Psoas muscle (tissue), 8 donors: ENCODE measurements at places on chromosomes 12 and 14. TPM values are rescaled to one million over a fixed set of nuclear protein-coding genes. Genes with fewer than 3 reads are reported as not detected.

Gene AQP6
- polyA plus RNA-seq = not detected

Gene SYT1
- not detected for polyA plus RNA-seq

Gene KRT6C
- polyA plus RNA-seq = not detected

Gene AQP2
- polyA plus RNA-seq = not detected

Gene KIF26A
- 0.99 TPM for polyA plus RNA-seq

Gene RBM23
- polyA plus RNA-seq = 20.1 TPM

Gene SLC6A15
- 0.18 TPM for polyA plus RNA-seq

Gene ASPG
- 0.61 TPM for polyA plus RNA-seq

Gene MYF5
- polyA plus RNA-seq = 3.7 TPM

Gene CLEC9A
- 0.05 TPM for polyA plus RNA-seq

Gene OR6C2
- polyA plus RNA-seq = not detected

Gene INHBC
- polyA plus RNA-seq = 0.05 TPM

Gene CELA1
- not detected for polyA plus RNA-seq

Gene P2RX7
- 0.07 TPM for polyA plus RNA-seq

Gene FGF23
- polyA plus RNA-seq = not detected

Gene PARPBP
- polyA plus RNA-seq = 0.89 TPM

Gene CFAP54
- polyA plus RNA-seq = 0.04 TPM

Gene PPFIA2
- 0.04 TPM for polyA plus RNA-seq

Gene ARHGAP9
- polyA plus RNA-seq = 0.91 TPM

Gene CRACR2A
- polyA plus RNA-seq = 0.24 TPM

Gene OTOGL
- 0.07 TPM for polyA plus RNA-seq

Gene NANOG
- polyA plus RNA-seq = not detected

Gene CCNB1IP1
- polyA plus RNA-seq = 46.0 TPM

Gene FOXN4
- polyA plus RNA-seq = 0.01 TPM

Gene ACRBP
- 0.29 TPM for polyA plus RNA-seq

Gene ATN1
- 24.9 TPM for polyA plus RNA-seq

Gene ADSS1
- polyA plus RNA-seq = 187 TPM

Gene SLCO1B3
- not detected for polyA plus RNA-seq

Gene DIO3
- polyA plus RNA-seq = 0.66 TPM

Gene DCAF4
- 14.2 TPM for polyA plus RNA-seq

Gene OR4E2
- not detected for polyA plus RNA-seq

Gene ANKRD52
- polyA plus RNA-seq = 33.6 TPM

Gene ANKRD33
- polyA plus RNA-seq = 0.16 TPM

Gene MYO1A
- polyA plus RNA-seq = 0.04 TPM

Gene MANSC4
- polyA plus RNA-seq = 0.08 TPM

Gene MAPK1IP1L
- polyA plus RNA-seq = 46.2 TPM

Gene SMCO2
- polyA plus RNA-seq = not detected

Gene GPRC5A
- polyA plus RNA-seq = 0.09 TPM

Gene SMAGP
- polyA plus RNA-seq = 5.2 TPM

Gene SERPINA1
- 3.0 TPM for polyA plus RNA-seq

Gene TEX22
- polyA plus RNA-seq = 0.13 TPM

Gene KRT85
- polyA plus RNA-seq = not detected

Gene PTPRR
- polyA plus RNA-seq = 0.35 TPM
